ENCODE measurements at places on chromosomes 13 and 19. TPM values are rescaled to one million over a fixed set of nuclear protein-coding genes. Genes with fewer than 3 reads are reported as not detected.

The FAM83E gene
- 0.07 TPM for total RNA-seq

The ZNF223 gene
- 2.7 TPM for total RNA-seq

The ATF5 gene
- 57.1 TPM for total RNA-seq

The CAPN12 gene
- 5.0 TPM for total RNA-seq

The ZFR2 gene
- total RNA-seq: 0.24 TPM

The FPR1 gene
- 0.31 TPM for total RNA-seq

The SDHAF1 gene
- 48.7 TPM for total RNA-seq

The CALR3 gene
- total RNA-seq: not detected

The IGFL4 gene
- total RNA-seq: 0.33 TPM

The FBXW9 gene
- total RNA-seq: 13.4 TPM

The NOVA2 gene
- 0.12 TPM for total RNA-seq

The FPR3 gene
- total RNA-seq: not detected

The ZNF90 gene
- not detected for total RNA-seq

The NEK5 gene
- 0.08 TPM for total RNA-seq

The MIPEP gene
- total RNA-seq: 20.8 TPM

The SULT2A1 gene
- total RNA-seq: not detected

The SERP2 gene
- not detected for total RNA-seq

The ZNF730 gene
- total RNA-seq: not detected

The VSIG10L gene
- total RNA-seq: 6.8 TPM
